ENCODE measurements at places on chromosomes 2 and 18. TPM values are rescaled to one million over a fixed set of nuclear protein-coding genes. Genes with fewer than 3 reads are reported as not detected.

- DNase-seq = no peak
These were observed 34.7 kb upstream of the CALCRL start for GRCh38 chr2:187482796-187483195.

ADGRF3 gene
- 0.75 TPM for total RNA-seq

GRCh38 chr2:154995361-154995760 is 296.9 kb downstream of the KCNJ3 start:
- DNase-seq = no peak

DNA sequence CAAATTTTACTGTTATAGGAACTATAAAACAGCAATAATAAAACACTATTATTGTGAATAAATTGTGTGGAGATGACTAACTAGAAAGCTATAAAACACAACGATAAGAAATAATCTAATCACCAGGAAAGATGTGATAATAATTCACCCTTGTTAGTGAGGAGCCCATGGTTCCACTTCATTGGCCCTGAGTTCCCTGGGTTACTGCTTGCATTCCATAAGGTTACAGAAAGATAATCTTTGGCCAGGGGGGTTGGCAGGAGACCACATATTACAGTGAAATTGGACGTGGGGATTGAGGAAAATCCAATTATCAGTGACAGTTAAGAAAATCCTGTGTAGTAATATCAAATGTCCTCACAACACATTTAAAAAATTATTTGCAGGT is 2.5 kb upstream of the CPO start:
- no peak for DNase-seq

WDR75 gene
- 69.3 TPM for total RNA-seq

DNA sequence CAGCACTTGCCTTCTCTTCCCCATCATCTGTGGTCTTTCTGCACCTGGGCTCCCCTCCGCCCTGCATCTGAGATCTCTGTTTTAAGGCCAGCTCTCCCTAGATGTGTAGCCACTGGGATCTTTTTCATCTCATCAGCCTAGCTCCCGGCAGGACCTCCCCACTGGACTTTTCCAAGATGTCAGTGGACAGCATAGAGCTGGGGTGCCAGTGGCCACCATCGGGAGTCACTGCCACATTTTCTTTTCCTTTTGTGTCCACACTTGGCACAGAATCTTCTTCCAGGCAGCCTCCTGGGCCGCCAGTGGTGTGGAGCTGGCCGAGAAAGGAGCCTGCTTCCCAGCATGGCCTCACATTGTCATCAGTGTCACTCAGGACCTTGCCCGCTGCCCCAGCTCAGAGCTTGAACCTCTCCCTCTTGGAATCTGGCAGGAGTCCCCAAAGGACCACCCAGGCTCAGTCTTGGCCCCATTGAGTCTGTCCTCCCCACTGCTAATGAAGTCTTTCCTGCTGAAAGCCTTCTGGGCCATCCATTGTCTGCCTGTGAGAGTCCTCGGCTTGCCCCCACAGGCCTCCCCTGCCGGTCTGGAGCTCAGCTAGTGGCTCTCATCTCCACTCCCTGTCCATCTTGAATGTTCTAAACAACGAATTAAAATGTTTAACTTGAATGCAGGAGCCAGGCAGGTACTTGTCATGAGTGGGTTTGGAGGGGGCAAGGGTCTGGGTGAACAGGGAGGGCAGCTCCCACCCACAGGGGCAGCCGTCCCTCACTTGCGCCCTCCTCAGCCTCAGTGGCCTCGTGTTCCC is 324.4 kb downstream of the GBX2 start:
- no peak for DNase-seq

Measured in H1 (cell line).